ENCODE measurements at places on chromosomes 5 and 9.

DNA sequence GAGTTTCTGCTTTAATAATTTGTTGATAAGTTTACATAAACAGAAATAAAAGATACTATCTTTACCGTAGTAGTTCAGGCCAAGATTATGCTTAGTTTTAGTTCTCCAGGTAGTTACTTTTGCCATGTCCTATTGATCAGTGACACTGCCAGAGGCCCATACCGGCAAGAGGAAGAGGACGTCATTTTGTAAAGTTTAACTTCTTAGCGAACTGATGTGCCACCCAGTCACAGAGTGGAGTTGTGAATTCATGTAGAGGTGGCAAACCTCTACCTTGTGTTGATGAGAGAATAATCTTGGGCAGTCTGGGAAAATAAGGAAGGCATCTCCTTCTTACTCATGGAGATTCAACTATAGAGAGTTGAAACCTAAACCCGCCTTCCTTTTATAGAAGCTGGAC, 21.8 kb downstream of the RGMB start:
- DNase-seq, result no peak

GRCh38 chr5:62124266-62124665, 181.7 kb upstream of the KIF2A start:
- no peak for DNase-seq

GRCh38 chr5:107766439-107766838, 95.7 kb upstream of the EFNA5 start:
- no peak for DNase-seq

DNA sequence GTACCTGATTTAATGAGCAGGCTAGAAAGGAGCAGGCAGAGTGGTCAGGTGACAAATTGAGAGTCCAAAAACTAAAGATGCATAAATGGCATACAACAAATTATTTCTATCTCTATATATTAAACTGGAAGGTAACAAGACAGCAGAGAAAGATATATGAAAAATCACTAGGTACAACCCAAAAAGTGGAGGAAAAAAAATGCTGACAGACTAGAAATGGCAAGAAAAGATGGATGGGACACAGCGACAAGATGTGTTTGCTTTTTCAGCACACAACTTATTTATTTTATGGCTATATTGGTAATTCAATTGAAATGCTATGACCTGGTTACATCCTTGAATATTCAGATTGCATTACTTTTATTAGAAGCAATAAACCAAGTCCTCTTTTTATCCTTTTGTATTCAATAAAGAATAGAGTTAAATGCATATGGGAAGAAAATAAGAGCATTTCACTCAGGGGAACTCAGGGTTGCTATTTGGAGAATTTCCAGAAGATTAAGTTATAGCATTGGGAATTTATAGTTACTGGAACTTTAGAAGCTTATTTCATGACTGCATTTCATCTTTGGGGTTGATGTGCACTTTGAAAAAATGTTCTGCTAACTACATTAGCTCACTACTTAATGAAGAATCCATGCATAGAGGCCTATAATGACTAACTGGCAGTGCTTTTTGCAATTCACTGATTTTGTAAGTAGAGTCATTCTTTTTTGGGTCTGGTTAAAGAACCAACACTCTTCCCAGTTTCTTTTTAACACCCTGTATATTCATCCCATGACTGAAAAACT, 566.6 kb upstream of the TUSC1 start:
- DNase-seq, result no peak

DNA sequence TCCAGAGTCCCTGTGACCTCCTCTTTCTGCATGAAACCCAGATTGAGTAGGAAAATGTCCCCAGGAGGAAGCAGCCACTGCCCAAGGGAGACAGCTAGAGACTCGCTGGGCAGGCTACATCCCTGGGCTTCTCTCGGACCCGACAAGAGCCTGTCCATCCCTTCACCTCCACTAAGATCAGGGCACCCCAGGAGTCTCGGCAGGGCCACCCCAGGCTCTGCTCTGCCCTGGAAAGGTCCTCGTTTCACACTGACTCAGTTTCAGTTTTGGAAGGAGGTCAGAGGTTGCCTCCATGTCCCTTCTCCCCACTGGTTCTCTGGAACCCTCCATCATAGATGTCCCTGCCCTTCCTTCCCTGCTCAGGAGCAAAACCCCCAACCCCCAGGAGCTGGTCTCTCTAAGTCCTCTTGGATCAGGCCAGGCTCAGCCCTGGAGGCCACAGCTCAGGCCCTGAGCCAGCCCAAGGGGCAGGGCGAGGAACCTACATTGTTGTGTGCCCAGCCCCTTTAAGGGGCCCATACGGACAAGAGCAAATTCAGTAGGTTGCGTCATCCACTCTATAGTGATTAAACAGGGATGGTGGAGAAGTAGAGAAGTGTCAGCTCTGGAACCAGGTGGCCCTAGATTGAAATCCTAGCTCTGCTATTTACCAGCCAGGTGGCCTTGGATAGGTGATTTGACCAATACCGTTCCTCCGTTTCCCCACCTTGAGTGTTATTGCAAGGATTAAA, 37.4 kb downstream of the C9orf50 start:
- no peak for DNase-seq

GRCh38 chr9:129762985-129763926, 10.4 kb upstream of the PTGES start:
- no peak for DNase-seq

DNA sequence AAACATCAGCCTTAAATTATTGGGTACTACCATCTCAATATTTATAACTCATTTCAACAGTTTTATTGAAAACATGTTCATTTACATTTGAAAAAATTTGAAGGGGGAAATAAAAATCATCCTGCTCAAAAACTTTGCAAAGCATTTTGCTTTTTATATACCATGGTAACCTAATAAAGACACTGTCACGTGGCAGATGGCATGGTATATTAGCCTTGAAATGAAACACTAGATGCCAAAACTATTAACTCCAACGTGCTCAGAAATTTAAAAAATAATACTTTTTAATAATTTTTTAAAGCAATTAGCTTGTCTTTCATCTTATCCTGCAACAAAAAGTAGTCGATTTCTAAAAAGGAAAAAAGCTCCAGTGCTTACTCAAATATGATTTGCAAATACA, 88.6 kb upstream of the NFIB start:
- DNase-seq, result no peak

DNA sequence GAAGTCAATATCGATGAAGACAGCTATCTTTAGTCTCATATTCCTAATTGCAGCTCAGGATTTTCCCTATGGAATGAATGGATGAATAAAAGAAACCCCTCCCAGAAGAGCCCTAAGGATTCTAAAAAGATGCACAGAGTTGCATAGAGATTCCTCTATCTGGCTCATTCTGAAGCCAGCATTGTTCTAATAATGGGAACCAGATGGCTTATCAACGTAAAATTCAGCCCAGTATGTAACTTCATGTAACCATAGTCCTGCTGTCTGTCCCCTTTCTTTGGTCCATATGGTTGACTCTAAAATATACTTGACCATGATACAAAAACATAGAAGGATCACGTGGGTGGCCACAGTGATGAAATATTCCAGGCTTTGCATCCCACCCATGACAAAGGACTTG, 508.6 kb downstream of the RASEF start:
- no peak for DNase-seq

DNA sequence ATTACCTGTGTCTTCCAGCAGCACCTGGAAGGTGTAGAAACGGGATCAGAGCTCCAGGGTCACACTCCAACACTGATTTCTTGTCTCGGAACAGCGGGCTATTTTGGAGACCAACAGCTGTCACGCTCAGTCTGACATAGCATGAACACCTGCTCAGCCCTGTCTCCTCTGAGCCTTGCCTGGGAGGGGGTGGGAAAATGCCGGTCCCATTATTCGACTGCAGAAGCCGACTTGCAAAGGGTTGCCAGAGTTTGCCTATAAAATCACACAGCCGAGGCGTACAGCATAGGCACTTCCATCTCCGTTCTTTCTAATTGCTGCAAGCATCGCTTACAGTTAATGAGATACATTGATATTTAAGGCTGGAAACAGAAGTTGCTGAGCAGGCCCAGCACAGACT, 300.8 kb upstream of the MSX2 start:
- no peak for DNase-seq

GRCh38 chr5:172113036-172113435, 75.0 kb downstream of the STK10 start:
- no peak for DNase-seq

Measured in epithelial cell of prostate (primary cell).